Neural progenitor cell (in vitro differentiated cells): ENCODE measurements at places on chromosomes 11 and 22.

DNA sequence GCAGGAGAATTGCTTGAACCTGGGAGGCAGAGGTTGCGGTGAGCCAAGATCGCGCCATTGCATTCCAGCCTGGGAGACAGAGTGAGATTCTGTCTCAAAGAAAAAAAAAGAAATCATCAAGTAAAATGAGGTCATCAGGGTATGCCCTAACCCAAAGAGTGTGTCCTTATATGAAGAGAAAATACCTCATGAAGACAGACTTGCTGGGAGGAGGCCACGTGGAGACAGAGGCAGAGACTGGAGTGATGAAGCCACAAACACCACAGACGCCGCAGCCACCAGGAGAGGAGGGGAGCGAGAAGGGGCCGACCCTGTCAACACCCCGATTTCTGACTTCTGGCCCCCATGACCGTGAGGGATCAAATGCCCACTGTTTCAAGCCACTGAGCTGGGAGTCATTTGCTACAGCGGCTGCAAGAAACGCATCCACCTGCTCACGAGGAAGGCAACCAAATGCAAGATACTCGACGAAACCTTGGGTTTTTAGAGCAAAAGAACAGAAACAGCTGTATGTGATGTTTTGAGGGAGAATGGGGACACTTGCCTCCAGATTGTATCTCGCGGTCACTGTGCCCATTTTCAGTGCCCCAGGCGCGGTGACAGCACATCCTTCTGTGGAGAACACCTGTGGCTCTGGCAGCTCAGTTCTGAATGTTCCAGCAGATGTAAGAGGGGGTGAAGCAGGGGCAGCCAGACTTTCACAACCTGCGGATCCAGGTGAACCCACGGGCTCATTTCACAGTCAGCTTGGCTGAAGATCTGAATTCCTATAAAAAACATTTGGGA, 1317.2 kb downstream of the TBC1D22A start:
- no peak for DNase-seq

- DNase-seq = no peak
Observed at GRCh38 chr11:655036-655726, 18.1 kb downstream of the DRD4 start.

- no peak for DNase-seq
Observed at GRCh38 chr11:134230339-134230738, 5.9 kb downstream of the VPS26B start.

GRCh38 chr22:23750367-23750713, 572 bp downstream of the ZNF70 start:
- no peak for DNase-seq

GRCh38 chr11:118980191-118980881, 8.8 kb downstream of the FOXR1 start:
- no peak for DNase-seq

DNA sequence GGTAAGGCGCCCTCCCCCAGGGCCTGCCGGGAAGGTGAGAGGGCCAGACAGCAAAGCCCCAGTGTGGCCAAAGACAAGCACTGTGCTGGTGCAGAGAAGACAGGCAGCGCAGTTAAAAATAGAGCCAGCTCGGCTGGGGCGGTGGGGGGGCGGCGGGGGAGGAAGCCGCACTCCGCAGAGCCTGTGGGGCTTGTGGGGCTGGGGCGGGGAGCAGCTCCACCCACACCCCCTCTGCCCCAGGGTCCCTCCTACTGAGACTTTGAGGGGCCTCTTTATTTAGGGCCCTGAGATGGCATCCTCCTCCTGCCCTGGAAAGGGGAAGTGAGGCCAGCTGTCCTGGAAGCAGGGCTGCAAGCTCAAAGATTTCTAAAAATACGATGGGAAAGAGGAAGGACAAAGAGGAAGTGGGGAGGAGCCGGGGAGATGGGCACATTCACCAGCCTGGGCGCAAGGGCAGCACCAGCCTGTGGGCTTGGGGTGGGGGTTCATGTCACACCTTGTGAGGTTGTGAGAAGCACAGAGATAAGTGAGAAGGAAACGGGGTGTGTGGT, 2.6 kb downstream of the CYTH4 start:
- no peak for DNase-seq

- DNase-seq = no peak
Observed at GRCh38 chr22:41952713-41953112, 763 bp downstream of the SMIM45 start.

- DNase-seq = peak; percentile 85
Observed at GRCh38 chr11:95565724-95566141, 223.8 kb downstream of the FAM76B start.

- no peak for DNase-seq
Observed at GRCh38 chr11:124518989-124519451, 24.4 kb downstream of the OR8B12 start.

- peak; percentile 84 for DNase-seq
Observed at GRCh38 chr22:35430897-35431322, 31.0 kb downstream of the MCM5 start.

GRCh38 chr11:129323896-129324502, 51.6 kb upstream of the BARX2 start:
- no peak for DNase-seq

- no peak for DNase-seq
Observed at GRCh38 chr11:31050061-31050765, 319.3 kb downstream of the DCDC1 start.

- no peak for DNase-seq
Observed at GRCh38 chr11:2392241-2392959, 8.2 kb upstream of the TSSC4 start.

GRCh38 chr11:97460091-97460490, 1070.3 kb downstream of the JRKL start:
- no peak for DNase-seq

DNA sequence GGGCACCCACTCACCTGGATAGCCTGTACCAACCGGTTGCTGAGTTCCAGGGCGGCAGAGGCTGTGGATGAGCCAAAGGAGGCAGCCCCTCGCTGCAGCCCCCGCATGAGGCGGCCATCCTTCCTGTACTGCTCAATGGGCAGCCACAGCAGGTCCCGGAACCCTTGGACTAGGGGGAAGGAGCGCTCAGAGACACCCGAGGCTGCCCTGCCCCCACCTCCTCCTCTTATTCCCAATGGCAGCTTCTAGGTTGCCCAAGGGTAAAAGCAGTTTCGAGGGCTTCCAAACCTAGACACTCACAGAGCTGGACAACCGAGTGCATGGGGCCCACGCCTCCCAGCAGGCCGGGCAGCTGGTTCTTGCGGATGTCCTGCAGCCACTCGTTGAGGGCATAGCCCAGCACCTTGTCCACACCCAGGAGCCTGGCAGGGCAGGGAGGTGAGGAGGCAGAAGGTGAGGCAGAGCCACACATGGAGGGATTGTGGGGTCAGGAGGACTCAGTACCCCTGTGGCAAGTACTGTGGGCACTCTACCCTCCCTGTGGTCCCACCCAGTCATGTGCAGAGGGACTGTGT, 18.1 kb upstream of the EHD1 start:
- no peak for DNase-seq

GRCh38 chr22:43561415-43562178, 149.8 kb downstream of the MPPED1 start:
- no peak for DNase-seq

DNA sequence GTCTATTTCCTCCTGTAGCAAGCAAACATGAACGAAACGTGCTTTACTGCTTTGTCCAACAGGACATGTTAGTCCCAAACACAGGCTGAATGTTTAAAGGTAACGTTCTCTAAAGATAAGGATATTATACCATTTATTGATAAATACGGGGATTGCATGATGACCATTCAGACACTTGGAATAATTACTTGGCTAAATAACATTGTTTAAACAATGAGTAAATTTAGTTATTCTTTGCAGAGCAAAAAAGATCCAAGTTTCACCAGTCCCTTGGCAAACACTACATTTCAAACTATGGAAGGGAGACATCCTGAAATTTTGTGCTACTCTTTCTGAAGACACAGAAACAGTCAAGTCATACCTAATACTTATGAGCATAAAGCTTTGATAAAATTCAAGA, 88.0 kb downstream of the ZNF280B start:
- DNase-seq = no peak

DNA sequence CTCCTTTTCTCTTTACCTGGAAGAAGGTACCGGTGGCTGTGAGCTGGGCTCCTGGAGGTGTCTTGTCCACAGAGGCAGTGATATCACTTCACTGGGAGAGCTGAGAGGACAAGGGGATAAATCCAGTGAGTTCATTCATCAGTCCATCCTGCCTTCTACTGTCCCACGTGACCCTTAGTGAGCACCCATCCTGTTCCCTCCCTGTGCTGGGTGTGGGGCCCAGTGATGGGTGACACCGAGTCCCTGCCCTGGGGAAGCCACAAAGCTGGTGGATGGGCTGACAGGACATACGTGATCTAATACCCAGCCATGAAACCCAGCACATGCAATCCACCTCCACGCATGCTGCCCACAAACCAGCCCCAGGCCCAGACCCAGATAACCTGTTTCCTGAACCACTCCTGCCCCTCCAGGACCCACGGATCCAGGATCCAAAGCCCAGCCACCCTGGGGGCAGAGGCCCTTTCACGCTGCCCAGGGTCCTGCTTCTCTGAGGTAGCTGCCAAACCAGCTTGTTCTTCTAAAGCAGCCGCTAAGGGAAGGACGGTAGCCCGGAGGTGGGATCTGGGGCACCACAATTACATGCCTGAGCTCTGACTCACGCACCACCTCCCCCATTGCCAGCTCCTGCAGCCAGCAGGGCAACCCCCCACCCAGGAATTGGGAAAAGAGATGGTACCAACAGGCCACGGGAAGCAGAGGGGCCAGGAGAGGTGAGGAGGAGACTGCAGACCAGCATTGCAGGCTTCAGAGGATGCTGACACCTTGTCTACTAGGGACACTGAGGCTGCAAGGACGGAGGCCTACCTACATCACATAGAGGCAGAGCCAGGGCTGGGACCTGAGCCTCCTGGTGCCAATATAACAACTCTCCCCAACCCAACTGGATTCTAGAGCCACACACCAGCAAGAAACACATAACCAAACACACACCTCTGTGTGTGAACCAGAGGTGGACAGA, 35.2 kb downstream of the GDPD5 start:
- no peak for DNase-seq

GRCh38 chr22:18023509-18024275, 669 bp downstream of the MICAL3 start:
- peak; percentile 64 for DNase-seq

DNA sequence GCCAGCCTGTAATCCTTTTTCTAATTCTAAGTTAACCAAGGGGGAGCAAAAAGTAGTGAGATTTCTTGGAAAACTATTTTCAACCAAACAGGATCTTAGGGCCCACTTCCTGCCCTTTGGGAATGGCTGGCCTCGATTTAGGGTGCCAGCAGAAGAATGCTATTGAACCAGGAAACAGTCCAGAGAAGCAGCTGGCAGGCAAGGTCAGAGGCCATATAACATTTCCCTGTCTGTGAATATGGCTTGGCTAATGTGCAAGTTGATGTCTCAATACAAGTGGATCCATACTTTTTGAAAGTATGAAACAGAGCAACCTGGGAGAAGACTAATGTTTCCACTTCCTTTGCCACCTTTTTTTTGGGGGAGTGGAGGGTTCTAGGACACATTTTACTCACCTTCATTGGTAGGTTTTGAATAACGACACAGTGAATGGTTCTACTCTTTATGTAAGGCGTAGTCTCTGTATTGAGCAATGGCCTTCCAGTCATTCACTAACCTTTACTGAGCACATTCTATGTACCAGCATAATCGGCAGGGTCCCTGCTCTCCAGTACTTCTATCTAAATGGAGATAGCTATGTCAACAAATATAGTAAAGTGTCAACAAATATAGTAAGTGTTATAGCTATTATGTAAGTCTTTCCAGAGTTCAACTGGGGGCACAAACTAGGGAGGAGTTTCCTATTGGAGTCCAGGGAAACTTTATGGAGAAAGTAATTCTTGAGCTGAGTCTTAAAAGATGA, 34.2 kb upstream of the RRM1 start:
- no peak for DNase-seq

- DNase-seq = no peak
Observed at GRCh38 chr11:81960443-81960842, 773.2 kb downstream of the FAM181B start.

DNA sequence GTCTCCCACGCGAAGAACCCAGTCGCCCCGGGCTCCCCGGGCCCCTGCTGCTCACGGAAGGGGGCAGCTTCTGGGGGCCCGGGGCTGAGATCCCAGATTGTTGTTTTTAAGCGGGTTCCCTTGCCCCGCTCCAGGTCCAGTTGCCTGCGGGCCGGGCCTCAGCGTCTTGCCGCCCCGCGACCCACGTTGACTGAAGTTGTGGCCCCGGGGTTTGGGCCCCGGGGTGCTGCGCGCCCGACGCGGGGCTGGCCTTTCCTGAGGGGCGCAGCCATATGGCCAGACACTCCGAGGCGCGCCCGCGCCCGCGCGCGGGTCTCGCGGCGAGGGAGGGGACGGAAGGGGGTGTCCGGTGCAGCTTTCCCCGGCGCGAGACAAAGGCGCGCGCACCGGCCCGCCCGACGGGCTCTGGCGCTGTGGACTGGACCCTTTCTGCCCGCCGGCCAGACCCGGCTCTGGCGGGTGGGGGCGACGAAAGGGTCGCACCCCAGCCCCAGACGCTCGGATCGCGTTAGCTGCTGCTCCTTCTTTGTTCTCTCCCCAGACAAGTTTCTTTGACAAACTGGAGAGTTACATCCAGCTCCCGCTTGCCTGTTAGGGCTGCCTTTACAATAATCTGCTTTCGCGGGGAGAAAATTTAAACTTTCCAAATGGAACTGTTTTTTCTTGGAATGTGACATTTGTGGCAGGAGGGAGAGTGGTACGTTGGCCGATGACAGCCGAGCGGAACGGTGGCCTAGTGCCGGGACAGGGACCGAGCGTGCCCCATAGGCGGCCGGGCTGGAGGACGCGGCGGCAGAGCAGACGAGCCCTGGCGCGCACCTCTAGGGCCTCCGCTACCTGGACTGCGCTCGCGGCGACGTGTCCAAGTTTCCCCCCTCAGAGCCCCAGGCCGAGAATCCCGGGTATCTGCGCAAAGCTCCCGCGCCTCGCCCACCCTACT, 716 bp downstream of the AMOTL1 start:
- DNase-seq = peak; percentile 63

- DNase-seq = no peak
Observed at GRCh38 chr11:82233201-82233600, 500.5 kb downstream of the FAM181B start.

DNA sequence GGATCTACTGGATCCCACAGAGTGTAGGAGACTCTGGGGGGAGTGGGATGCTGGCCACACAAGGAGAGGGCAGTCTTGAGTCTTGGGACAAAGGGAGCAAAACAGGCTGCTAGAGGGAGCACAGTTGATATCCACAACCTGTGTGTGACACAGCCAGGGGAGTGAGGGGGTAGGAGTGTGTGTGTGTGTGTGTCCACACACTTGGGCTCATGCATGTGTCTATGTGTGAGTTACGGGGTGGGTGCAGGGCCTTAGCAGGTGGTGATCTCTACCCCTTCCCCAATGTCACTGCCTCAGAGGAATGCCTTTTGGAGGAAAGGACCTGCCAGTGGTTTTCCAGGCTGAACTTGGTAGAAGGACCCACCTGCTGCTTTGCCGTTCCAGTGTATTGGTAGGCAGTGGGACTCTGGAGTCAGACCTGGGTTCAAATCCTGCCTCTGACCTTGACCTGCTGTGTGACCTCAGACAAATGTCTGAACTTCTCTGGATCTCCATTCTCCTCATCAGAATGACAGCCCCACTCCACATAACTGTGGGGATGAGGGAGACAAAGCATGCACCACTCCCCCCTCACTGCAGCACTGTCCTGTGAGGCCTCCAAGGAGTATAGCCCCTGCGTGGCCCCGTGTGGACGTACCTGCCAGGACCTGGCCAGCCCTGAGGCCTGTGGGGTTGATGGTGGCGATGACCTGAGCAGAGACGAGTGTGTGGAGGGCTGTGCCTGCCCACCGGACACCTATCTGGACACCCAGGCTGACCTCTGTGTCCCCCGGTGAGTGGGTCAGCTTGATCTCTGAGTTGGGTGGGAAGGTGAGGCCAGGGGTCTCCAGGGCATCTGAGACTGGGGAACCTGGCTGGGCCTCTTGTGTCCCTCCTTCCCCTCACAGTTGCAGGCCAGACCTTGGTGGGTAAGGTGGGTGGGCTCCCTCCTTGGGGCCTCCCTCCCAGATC, 27.4 kb downstream of the OTOG start:
- DNase-seq = no peak
